Urinary bladder (tissue), 4 donors: ENCODE measurements at places on chromosomes 7 and 10.

- no peak for DNase-seq
These were observed 45.0 kb downstream of the ARL4A start for GRCh38 chr7:12732428-12732827.

DNA sequence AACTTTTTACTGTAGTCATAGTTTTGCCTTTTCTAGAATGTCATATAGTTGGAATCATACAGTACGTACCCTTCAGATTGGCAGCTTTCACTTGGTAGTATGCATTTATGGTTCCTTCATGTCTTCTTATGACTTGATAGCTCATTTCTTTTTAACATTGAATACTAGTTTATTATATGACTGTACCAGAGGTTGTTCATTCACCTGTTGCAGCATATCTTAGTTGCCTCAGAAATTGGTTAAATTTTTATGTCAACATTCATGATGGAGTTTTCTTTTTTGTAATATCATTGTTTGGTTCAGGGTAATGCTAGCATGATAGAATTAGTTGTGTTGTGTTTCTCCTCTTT, 94.8 kb upstream of the CDK13 start:
- no peak for DNase-seq

DNA sequence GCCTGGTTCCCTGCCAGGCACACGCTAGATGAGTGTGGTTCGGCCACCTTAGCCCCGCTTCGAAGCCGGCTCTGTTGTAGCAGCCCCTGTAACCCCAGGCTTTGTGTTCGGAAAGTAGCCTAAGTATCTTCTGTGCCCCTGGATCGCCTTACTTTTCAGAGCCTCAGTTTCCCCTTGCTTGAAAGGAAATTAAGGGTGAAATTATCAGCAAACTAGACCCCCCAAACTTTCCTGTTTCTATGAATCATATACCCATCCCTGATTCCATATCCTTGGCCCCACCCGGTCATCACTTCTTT, 312 bp downstream of the PDCD11 start:
- DNase-seq = no peak

DNA sequence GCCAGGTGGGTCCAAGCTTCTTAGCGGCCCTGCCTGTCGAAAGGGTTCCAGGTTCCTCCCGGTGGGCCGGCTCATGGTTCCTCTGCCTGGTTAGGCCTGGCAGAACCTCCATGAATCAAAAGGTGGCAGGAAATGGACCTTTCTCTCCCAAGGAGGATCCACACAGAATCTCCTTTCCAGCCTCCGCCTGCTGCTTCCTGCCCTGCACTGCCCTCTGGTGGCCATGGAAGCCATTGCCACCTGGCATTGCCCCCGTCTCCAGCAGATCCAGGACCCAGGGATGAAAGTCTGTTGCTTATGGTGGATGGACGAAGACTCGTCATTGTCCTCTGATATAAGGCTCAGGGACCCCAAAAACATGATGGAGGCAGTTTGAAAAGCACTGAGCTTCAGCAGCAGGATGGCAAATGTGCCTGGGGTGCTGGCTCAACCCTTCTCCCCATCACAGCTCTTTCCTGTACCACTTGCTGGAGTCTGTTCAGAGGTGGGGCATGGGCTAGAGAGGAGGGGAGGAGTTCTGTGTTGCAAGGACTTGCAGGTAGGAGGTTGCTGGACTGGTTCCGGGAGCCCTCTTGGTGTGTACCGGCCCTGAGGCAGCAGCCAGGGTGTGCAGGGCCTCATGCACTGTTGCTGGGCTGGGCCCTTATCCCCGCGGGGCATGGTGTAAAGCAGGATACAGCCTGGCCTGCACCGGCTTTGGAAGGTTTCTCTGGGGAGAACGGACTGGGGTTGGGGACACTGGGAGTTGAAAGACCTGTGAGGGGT, 11.3 kb upstream of the INMT start:
- no peak for DNase-seq

DNA sequence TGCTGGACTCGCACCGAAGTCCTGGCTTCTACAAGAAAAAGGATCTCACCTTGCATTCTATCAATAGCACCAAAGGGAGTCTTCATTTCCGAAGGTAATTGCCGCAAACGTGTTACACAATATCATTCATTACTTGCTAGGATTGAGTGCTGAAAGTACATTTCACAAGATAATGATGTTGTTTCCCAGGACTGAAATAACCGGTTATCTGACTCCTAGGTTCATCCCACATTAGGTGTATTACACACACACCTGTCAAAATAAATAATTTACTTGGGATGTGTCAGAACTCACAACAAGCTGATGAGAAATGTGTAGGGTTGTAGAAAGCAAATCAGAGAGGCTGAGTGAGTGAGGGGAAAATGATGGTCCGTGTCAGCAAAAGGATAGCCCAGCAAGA, 219.4 kb upstream of the RHOBTB1 start:
- no peak for DNase-seq

DNA sequence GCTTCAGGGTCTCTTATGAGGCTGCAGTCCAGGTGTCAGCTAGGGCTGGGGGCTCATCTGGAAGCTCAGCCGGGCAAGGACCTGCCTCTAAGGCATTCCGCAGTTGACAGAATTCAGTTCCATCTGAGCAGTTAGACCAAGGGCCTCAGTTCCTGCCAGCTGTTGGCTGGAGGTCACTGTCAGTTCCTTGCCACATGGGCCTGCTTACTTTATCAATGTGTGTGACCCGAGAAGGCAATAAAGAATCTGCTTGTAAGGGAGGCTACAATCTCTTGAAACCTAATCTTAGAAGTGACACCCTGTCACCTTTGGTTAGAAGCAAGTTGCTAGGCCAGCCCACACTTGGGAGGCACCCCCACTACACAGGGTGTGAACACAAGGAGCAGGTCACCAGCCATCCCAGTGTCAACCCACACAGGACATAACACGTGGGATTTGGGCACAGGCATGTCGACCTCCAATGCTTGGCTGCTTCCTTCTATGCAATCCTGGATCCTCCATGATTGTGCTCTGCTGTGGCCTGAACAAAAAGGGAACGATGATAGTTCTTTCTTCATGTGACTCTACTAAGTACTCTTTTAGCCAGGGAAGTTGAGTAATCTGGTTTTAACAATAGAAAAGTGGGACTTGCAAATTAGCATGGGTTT, 41.8 kb downstream of the MTURN start:
- no peak for DNase-seq

DNA sequence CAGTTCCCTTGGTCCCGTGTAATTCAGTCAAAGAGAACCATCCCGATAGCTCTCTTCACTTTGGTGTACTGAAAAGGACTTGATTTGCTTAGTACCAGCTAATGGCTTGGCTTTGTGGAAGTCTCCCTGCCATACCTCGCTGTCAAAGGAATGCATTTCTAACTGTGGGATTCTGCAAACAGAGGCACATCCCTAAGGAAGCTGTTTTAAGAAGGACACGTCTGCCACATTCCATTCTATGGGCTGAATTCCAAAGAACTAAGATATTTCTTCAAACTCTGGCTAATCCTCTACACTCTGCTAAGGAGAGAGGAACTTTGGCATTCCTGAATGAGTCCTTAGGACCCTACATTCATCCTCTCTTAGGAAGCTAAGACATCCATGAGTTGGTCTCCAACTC, 327.9 kb downstream of the SFMBT2 start:
- no peak for DNase-seq

GRCh38 chr7:98755138-98755898, 114.5 kb downstream of the TMEM130 start:
- DNase-seq = no peak

DNA sequence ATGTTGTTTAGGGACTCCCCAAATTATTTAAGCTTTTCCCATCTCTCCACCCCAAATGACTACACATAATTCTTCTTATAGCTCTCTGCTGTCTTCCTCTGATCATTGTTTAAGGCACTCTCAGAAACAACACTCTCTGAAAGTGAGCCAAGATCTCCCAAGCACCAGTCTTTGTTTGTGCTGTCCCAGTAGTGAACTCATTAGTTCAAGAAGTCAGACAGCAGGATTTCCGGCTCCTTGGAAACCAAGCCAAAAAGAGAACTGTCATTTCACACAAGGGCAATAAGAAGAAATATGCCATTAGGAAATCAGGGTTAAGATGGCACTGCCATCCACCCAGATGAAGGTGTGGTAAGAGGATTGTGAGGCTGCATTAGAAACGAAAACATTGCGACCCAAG, 83.1 kb downstream of the FZD1 start:
- DNase-seq = no peak

- no peak for DNase-seq
These were observed 185.7 kb upstream of the ADO start for GRCh38 chr10:62618576-62619412.

DNA sequence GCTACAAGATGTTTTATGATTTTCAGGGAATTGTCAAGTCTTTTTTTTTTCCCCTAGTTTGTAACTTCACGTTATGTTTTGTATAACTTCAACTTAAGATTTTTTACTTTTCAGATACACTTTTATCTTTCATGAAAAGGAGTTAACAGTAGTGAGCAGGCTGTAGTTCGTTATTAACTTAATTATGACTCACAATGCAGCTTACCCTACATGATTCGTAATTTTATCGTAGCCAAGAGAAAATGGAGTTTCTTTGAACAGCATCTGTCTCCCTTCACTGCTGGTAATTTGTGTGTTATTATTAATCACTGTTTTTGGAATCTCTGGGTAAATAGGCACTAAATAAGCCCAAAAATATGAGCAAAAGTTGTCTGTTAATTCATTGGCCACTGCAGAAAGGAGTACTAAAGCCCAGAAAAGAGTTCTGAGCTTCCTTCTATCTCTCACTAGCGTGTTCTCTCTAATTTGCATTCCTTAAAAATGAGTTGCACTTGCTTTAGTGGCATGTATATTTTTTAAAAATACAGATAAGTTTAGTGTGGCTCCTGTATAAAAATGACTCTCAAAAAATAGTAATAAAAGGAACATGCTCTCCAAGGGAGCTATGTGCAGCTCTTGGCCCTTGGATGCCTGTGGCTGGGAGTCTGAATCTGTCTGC, 36.1 kb downstream of the RALA start:
- DNase-seq = no peak

DNA sequence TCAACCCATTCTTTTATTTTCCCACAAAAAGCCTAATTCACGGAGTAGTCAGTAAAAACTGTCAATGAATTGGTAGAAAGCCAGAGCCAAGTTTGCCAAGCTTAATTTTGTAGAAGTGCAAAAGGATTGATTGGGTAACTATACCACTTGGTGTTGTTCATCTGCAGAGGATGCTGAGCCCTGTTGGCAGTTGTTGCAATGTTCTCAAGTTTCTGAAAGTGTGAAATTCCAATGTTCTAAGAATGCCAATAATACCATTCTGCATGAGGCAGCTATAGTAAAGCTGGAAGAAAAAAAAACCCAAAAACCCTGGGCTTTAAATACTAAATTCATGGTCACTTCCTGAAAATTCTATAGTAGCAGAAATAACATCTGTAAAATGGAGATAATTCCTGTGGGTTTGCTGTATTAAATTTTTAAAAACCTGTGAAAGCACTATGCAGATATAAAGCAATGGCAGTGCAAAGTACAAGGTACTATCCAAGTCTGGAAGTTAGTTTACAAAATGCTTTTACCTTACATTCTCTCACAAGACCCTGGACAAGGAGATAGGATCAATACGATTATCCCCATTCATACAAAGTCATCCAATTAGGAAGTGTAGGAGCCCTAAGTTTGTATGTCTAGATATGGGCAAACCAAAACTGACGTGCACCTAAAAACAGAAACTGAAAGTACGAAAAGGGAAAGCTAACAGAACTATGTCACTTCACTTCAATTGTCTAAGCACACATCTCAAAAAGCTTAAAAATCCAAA, 6.0 kb upstream of the PON1 start:
- no peak for DNase-seq

DNA sequence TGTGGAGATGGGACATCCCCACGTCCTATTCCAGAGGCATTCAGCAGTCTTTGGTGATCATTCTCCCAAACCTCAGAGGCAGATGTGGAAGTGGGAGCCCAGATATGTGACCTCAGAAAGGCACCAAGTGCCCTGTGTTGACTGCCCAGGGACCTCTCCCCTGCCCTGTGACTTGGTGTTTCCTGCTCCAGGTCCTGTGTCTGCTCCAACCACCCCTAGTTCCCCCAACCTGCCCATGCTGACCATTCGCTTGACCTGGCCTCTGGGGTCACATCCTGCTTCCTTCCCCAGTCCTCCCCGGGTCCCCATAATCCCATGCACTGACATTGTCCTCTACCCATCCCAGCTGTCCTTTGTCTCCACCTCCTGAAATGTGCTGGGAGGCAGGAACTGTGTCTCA, 7.6 kb downstream of the CYP26A1 start:
- DNase-seq = no peak

DNA sequence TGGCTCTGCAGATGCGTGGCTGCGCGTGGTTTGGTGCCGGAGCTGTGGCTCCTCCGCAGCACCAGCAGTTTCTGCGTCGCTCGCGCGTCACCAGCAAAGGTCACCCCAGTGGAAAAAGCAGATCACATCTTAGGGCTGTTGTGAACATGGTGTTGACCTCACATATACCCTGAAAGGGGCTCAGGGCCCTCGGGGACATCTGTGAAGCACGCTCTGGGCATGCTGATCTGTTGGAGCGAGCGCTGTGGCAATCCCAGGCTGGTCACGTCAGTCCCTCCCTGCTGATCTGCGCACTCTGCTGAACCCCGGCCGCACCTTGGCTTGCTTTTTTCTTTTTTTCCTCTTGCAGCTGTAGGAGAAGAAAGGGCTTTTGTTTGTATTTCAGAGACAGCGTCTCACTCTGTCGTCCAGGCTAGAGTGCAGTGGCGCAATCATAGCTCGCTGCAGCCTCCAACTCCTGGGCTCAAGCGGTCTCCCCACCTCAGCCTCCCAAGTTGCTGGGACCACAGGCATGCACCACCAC, 33.3 kb upstream of the AP5Z1 start:
- no peak for DNase-seq

DNA sequence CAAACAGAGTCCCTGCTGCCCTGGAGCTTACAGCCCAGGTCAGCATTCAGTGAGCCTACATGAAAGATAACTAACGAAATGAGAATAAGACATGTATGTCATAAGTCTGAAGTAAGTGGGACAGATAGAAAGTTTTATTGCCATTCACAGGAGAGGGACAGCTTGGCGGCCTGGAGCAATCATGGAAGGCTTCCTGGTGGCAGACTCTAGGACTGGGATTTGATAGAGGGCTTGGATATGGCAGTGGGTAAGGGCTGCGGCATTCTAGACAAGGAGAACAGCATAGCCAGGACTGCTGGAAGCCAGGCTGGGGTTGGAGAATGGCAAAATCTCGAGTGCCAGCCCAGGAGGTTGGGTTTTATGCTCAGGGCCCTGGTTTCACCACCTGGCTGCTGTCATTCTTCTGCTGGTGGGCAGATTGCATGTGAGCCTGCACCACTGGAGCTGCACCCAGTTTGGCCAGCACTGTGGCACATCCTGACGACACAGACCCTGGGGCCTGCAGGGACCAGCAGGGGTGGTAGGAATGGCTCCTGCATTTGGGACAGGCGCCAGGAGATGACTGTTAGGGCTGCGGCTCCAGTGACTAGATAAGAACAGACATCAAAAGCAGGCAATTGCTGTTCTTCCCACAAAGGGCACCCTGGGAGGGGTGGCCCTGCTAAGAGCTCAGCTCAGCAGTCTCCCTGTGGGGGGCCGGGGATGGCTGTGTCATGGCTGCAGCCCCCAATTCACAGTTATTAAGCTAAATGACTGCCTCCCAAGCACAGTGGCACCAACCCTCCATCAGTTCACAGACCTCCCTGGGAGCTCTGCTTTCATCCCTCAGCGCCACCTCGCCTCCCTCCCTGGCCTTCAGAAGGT, 161.1 kb downstream of the RPS24 start:
- no peak for DNase-seq

- no peak for DNase-seq
These were observed 7.0 kb downstream of the ANKMY2 start for GRCh38 chr7:16638282-16639280.
